ENCODE measurements at places on chromosomes 2 and 18.
A peak's percentile ranks its signal among the peaks of the same experiment; 100 is the strongest.

GRCh38 chr2:122707224-122707824 is 951.9 kb downstream of the TSN start:
- peak; percentile 42 for DNase-seq

- peak; percentile 94 for DNase-seq
These were observed 57.4 kb downstream of the TRPM8 start for GRCh38 chr2:233974530-233975071.

DNA sequence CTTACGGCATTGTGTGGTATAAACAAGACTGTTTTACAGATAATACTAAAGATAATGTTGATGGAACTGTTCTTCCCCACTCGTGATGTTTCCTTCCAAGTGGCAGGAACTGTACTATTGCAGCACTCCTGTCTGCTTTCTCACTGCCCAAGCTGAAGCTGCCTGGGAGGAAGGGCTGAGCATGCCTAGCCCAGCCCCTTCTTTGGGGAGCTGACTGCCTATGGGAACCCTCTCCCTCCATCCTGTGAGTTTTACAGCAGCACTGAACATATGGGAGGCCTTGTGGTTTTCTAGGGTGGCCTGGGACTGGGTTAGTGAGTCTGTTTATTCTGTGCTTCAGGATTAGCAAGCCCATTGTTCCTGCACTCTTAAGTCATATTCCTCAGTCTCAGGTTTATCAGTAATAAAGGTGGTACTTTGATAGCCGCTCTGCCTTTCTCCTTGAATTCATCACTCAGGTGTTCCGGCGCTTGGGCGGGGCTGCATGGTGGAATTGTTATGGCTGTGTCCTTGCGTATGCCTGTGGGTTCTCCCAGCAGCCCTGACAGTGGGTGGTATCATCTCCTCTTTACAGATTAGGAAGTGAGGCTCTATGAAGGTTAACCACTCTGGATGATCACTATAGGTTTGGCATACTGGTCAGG is 379.7 kb downstream of the PTPRM start:
- DNase-seq: peak; percentile 94

- no peak for DNase-seq
These were observed 239.6 kb downstream of the BABAM2 start for GRCh38 chr2:28129955-28130695.

DNA sequence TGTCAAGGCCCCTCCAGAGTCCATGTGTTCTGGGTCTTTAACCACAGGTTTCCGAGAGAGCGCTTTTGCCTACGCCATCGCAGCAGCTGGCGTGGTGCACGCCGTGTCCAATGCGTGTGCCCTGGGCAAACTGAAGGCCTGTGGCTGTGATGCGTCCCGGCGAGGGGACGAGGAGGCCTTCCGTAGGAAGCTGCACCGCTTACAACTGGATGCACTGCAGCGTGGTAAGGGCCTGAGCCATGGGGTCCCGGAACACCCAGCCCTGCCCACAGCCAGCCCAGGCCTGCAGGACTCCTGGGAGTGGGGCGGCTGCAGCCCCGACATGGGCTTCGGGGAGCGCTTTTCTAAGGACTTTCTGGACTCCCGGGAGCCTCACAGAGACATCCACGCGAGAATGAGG is 9.3 kb downstream of the WNT10A start:
- DNase-seq: no peak

DNA sequence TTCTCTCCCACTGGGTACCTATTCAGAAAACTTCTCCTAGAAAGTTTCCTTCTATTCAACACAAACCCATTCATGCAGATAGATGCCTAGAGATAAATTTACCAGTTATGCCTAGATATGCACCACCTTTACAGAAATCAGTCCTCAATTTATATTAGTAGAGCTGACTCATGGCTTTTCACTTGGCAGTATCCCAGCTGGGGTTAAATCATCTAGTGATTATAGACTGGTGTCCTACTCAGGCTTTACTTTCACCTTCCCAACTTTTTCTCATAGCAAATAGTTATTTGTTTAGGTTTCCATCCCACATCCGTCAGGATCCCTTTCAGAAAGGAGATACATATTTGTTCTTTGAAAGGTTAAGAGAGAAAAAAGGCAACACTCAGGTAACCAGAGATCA is 124.5 kb downstream of the AQP4 start:
- DNase-seq: peak; percentile 11

- no peak for DNase-seq
These were observed 25.5 kb downstream of the RMC1 start for GRCh38 chr18:23528580-23529472.

DNA sequence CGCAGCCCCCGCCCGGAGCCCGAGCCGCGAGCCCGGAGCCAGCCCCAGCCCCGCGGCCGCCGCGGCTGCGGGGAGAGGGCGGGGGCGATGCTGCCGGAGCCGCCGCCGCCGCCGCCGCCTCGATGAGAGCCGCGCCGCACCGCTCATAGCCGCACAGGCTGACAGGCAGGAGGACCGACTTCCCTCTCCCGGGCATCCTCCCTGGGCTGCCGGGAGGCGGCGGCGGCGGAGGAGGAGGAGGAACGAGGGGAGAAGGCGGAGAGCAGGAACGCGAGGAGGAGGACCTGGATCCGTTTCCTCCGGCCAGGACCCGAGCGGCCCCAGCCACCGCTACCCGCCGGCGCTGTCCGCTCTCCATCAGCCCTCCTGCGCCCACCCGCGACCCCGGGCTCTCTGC is 370 bp downstream of the KLHL29 start:
- DNase-seq: peak; percentile 70

DNA sequence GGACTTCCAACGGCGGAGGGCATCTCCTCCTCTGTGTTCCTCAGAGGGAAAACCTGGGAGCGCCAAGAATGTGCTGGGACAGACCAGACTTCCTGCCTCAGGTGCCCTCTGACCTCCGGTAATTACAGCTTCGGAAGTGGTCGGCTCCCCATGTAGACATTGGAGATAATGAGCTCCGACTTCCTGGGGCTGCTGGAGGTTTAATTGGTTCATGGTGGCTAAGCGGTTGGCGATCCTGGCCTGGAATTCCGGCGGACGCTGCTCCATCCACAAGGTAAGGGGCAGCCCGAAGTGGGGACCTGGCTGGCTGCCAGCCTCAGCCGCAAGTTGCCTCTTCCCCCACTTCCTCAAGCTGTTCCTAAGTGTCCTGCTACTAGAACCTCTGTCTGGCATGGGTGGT is 83.2 kb upstream of the EPC2 start:
- no peak for DNase-seq

- DNase-seq: no peak
These were observed 818.1 kb downstream of the SLC4A3 start for GRCh38 chr2:220445429-220446105.
